NCI-H82 (cell line): ENCODE measurements at places on chromosomes 6 and 20.

GRCh38 chr6:110816677-110817076 is 1.4 kb upstream of the CDK19 start:
- peak; percentile 16 for DNase-seq

- no peak for DNase-seq
Observed at GRCh38 chr6:44494011-44494501, 106.5 kb downstream of the CDC5L start.

DNA sequence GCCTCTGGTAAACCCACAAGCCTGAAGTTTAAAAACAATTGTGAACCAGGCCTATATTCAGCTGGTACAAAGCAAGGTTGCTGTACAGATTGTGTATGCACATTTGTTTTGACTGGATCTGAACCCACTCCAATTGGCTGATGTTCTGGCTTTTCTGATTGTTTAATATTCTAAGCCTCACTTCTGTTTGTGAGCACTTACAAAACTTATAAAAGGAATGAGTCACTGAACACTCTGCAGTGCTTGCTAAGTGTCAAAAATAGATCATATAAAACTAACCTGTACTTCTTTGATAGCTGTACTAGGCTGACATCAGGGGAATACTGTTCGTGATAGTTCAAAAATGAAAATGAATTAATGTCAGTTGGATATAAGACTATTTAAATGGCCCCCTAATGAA is 12.1 kb downstream of the COL21A1 start:
- DNase-seq, result no peak

DNA sequence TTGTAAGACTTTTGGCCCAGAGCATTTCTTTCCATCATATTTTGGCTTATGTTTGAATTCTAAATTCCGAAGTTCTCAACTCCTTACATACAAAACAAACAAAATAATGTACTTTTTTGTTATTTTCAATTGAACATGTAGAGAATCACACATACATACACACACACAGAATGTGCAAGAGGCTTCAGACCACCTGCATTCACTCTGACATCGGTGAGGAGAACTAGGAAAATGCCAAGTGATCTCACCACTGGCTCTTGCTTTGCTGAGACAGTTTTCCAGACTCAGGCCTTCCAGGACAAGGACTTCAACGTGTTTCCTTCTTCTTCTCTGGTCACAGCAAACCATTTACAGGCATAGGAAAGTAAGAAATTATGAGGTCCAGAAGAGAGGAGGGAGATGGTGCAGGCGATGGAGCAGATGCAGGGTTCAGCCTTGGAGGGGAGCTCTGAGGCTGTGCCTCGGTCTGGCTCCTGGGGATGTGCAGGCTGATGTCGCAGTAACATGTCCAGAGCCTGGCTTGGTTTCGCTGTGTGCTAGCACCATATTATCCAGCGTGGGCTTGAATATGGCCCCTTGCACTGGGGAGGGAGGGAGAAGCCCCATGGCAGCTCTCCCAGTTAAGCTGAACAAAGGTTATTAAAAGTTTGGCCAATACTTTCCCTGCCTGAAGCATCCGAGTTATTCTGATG is 93.4 kb downstream of the DACT2 start:
- DNase-seq, result no peak
